ENCODE measurements at places on chromosomes 5 and 9.
A peak's percentile ranks its signal among the peaks of the same experiment; 100 is the strongest.

GRCh38 chr5:27341342-27341741 is 303.0 kb upstream of the CDH9 start:
- DNase-seq = no peak

DNA sequence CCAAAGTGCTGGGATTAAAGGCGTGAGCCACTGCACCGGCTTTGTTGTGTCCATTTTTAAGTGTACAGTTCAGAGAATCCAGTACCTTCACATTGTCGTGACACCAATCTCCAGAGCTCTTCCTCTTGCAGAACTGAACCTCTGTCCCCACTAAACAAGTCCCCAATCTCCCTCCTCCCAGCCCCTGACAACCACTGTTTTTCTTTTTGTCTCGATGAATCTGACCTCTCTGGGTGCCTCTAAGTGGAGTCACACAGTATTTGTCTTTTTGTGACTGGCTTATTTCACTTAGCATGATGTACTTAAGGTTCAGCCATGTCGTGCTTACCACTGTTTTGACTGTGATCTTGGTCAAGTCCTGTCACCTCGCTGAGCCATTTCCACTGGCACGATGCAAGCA is 1.6 kb downstream of the WDR38 start:
- DNase-seq = no peak

DNA sequence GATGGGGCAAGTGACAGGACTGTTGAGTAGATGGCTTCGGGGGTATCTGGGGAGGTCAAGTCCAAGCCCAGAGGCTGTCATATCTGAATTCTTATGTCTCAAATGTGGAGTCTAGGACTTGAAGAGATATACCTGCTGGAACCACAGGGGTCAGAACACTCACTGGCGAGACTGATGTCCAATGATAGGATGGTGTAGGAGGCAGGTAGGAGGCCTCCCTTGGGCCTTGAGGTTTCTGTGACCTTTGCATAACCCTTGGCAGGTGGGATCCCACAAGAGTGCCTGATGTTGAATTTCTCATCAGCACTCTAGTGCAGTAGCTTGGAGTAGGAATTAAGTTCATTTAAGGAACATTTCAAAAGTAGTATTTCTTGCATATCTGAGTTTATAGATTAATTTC is 2.8 kb downstream of the CCL21 start:
- DNase-seq = no peak

DNA sequence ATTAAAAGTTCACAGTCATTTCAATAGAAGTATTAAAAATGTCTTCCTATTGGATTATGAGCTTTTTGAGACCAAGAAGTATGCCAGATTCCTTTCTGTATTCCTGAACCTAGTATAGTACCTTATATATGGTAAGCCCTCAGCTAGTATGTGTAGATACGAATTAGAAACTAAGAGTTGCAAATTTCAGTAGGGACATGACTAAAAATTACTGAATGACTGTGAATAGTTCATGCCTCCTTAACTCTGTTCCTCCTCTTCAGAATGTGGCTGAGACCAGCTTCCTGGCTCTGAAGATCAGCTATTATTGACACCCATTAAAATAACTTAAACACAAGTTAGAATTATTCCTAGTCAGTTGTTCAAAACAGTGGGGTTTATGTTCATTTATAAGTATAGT is 19.7 kb downstream of the KDM3B start:
- DNase-seq = no peak

- DNase-seq = no peak
Measured at GRCh38 chr5:39368116-39368515, 3.8 kb upstream of the C9 start.

GRCh38 chr5:135831439-135831838 is 3.0 kb upstream of the SLC25A48 start:
- DNase-seq = peak; percentile 3

- no peak for DNase-seq
Measured at GRCh38 chr5:142289708-142290576, 34.9 kb downstream of the SPRY4 start.

DNA sequence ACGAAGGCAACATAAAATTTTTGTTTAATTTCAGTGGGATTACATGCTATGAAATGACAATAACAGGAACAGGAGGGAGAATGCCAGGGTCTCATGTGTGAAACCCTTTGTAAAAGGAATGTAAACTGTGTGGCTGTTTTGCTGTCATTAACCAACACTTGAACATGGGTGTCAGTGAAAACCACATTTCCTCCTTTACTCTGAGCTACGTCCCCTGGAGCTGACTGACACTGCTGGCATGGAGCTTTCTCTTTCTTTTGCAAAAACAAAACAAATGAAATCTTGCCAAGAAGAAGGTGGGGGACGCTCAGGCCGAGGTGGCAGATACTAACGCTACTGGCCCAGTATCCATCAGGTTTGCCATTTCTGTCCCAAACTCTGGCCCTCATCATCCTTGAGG is 121.4 kb downstream of the DMRT2 start:
- DNase-seq = no peak

- no peak for DNase-seq
Measured at GRCh38 chr5:40660751-40661150, 19.0 kb upstream of the PTGER4 start.

DNA sequence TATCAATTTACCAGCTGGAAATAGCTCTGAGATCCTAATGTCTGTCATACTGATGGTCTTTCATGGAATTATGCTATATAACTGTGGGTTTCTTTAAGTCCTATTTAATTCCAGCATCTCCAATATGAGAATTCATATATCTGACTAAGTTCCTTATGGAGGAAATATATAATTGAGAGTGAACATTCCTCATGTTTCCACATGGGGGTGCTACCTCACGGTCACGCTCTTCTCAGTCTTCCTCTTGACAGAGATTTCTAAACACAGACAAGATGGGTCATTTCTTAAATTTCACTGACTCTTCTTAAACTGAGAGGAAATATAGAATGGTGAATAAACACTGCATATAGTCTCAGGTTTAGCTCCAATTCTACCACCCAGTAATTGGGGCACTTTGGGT is 212.1 kb downstream of the SLF1 start:
- DNase-seq = peak; percentile 6

- no peak for DNase-seq
Measured at GRCh38 chr5:151249281-151249680, 3.7 kb upstream of the GM2A start.
